ENCODE measurements at places on chromosomes 4 and X. TPM values are rescaled to one million over a fixed set of nuclear protein-coding genes. Genes with fewer than 3 reads are reported as not detected.

- DNase-seq, result no peak
Observed at GRCh38 chrX:11380187-11380844, 87.1 kb downstream of the AMELX start.

GRCh38 chr4:15242021-15242420, 185.8 kb upstream of the C1QTNF7 start:
- no peak for DNase-seq

DNA sequence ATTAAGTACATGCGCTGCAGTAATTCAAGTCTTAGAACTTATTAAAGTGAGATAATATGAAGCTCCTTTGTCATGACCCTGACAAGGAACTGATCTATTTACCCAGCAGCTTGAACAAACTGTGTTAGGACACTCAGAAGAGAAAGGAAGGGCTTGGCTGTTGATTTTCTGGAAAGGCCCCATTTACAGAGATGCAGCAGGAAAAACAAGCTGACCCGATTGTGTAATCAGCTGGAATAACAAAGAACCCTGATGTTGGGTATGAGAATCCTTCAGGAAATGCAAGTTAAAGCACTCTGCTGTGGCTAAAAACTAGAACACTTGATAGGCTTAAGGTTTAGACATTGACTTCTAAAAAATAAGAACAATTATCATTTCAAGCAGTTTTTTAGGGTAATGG, 64.8 kb downstream of the TBC1D9 start:
- DNase-seq, result no peak

GRCh38 chr4:8746523-8747466, 124.8 kb downstream of the HMX1 start:
- no peak for DNase-seq

DNA sequence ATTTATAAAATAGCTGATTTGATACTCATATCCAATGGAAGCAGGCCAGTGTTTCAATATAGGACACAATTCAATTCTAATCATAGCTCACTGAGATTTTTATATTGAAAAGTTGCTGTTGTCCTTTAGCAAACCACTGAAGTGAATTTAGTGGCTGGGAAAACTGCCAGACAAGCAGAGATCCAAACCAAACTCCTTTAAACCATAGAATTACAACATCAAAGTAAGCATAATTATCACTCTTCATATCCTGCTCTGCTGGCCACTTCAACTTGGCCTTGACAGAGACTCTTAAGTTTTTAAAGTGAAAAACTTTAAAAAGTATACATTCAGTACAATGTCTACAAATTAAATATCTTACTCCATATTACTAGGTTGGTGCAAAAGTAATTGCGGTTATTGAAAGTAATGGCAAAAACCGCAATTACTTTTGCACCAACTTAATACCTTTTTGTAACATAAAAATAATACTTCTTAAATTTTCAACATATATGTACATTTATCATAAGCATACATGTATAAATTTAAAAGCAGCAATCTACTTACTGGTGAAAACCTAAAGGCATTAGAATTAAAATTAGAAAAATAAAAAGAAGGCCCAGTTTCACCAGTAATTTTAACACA, 433.0 kb downstream of the PCDH10 start:
- DNase-seq, result no peak

- no peak for DNase-seq
Observed at GRCh38 chr4:34850968-34851367, 1393.3 kb downstream of the ARAP2 start.

DNA sequence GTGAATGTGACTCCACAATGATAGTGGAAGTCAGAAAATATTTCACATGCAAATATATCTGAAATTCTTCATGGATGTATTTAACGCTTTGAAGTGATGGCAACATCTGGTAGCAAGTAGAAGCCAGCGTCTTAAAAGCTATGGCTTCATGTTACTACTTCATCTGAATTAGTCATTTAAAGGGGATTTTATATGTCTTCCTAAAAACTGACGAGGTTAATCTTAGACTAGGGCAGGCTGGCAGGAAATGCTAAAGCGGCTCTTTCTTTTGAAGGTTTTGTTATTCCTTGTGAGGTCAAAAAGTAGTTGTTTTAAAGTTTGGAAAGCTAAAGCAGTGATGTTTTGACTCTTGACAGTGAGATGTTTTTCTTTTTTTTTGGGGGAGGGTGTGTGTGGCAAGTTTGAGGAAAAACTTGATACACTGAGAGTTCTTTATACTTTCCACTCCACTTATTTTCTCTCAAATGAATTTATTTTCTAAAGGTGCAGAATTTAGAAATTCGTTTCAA, 22.6 kb downstream of the PLS3 start:
- DNase-seq, result no peak

DNA sequence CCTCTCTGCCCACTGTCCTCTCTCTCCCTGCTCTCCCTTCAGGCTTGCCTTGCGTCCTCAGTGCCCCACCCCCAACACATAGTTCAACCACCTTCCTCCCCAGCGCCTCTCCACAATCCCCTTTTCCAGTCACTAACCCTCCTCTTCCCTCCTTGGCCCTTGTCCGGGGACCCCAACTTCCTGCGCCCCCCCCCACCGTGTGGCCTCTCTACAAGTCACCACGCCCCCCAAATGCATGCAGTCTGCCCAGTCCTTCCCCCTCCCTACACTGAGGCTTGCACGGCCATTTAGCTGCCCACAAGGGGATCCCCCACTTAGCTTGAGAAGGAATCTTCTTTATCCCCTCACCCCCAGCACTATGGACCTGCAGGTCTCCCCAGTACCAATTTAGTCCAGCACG, 569 bp downstream of the CXCR3 start:
- DNase-seq, result no peak

DNA sequence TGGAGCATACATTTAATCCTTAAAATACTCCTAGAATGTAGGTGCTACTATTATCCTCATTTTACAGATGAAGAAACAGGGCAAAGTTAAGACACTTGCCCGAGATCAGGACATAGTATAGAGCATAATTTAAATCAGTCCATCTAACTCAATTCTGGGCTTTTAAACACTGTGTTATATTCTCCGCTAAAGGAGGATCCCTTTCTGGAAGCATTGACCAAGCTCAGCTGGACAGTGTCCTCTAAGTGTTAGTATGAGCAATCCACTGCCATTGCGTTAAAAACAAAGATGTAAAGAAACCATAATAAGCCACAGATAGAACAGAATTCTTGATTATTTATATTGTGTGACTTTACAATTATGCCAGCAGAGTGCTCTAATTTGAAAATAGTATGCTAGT, 207.0 kb downstream of the ARHGAP24 start:
- DNase-seq, result no peak

DNA sequence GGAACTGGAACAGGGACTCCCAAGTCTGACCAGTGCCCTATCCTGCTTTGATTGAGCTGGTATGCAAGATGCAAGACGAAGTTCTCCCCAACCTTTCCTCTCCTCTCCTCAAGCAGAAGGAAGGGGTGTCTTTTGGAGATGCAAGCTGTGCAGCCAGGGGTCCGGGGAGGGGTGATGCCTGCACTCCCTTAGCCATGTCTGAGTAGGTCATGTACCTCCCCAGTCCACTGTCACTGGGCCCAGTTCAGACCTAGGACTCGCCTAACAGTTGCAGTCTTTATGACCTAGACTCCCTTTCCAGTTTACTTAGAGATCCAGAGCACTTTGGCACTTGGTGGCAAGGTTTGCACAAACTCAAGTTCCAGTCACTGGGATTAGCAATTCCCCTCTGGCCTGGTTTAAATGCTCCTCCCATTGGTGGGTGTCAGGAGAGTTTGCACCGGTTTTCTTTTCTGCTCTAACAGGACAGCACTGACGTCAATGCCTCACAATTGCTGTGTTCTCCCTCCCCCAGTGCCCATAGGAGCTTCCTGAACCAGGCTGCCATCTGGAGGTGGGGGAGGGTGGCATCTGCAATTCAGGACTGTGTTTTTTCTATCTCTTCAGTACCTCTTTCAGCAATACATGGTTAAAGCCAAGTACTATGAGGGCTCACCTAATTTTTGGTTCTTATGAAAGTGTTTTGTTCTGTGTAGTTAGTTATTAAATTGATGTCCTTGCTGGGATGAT, 782.2 kb downstream of the ARAP2 start:
- DNase-seq, result no peak

GRCh38 chr4:159035570-159035969, 67.3 kb upstream of the RAPGEF2 start:
- DNase-seq, result no peak

DNA sequence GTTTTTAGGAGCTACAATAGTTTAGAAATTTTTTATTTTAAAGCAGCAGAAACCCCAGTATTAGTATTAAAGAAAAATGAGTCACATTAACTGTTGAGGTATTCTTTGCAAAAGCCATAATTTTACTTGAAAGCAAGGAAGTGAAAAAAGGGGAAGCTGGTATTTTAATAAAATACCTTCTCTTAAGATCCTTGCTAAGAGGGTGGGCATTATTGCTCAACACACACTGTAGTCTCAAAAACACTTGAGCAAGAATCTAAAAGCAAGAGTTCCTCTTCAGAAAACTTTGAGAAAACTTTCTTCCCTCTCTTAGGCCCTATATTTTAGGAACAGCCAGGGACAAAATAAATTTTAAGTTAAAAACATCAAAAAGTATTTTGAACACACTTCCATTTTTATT, 259.4 kb upstream of the DIAPH2 start:
- no peak for DNase-seq

DNA sequence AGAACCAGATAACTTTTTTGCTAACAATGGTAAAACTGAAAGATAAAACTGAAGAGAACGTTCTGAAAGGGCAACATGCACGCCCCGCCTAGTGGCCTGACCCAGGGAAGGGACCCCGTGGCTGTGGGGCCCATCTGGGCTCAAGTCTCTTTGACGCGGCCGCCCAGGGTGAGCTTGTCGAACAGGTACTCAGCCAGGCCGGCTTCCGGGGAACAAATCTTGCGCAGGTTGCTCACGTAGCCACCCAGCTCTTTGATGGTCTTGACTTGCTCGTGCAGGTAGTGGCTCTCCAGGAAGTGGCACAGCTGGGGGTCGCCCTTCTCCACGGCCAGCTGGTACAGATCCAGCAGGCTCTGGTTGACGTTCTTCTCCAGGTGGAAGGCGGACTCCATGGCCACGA, 579 bp downstream of the FTHL17 start:
- DNase-seq, result no peak

DNA sequence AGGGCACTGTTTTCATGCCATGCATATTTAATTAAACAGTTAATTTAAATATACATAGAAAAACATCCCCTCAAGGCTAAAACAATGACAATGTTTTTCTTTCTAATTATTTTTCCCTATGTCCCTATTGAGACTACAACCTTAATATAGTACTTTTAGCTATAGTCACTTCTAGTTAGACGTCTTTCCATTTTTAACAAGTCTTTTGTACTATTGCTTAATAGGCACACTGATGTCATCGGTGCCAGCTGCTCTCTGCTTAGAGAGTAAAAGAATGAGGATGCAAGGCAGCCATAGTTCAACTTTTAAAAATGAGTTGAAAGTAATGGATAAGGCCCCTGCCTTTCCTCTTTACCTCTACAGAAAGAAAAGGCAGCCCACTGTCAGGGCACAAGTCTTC, 191.1 kb downstream of the KCTD8 start:
- no peak for DNase-seq

DNA sequence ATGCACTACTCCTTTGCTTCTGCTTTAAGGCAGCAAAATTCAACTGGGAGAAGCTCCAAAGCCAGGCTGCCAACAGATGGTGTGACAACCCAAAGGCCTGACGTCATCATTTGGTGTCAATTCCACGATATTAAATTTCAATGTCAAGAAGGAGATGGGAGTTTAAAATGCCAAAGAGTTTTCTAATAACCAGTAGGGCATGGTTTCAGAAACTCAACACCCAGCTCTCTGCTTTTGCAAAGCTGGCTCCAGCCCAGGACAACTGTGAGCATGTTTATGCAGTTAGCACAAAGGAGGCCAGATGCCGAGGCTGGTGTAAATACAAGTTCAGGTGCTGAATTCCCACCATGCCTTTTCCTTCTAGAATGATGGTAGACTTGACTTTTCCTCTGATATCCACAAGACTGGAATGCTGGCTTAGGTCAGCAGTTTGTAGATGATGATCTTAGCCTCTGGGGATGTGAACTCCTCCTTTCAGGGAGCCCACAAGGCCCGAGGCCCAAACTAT, 67.3 kb downstream of the AFAP1 start:
- no peak for DNase-seq

DNA sequence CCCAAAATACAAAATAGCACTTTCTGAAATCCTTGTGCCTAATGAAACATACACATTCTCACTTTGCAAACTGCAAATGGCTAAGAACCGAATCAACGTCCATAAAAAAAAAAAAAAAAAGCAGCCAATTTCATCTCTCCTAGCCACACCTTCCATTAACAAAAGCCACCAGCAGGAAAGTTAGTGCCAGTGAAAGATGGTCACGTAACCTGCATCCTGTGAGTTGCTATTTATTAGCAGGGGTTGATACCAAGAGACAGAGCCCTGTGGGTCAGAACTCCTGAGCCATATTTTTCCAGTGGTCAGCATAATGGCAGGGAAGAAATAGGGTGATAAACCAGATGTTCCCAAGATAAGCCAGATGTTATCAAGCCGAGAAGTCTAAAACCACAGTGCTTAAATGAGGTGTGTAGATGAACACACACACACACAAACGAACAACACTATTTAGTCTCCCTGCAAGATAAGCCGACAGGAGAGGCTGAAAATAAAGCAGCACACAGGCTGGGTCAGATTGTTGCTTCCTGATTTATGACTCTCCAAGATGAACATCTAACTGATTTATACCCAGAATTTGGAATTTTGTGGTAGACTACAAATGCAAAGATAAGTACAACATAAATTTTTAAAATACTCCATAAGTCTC, 11.5 kb downstream of the PPARGC1A start:
- no peak for DNase-seq

DNA sequence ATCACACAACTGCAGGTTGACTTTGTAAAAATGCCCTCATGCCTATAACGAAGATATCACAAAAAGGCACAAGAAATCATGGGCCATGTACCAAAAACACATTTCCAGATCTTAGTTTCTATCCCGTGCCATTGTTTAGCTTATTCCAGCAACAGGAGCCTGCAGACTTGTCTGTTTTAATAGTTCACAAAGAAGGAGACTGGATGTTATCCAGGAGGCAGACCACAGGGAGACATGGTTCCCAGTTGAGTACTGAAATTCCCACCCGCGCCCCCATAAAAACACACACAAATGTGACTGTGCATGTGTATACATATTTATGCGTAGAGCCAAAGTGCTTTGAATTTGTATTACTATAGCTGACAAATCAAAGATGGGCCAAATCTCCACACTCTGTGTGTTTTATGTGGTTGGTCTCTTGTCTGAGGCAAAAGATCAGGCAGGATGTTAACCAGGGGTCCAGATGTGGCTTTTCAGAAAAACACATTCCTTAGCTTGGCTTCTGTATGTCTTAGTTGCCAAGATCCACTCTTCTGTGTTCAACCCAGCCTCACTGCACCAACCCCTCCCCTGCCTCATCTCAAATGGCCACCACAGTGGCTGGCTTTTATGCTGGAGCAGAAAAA, 469.2 kb upstream of the DIPK2B start:
- no peak for DNase-seq

NXF2 gene
- not detected for total RNA-seq

HHIP gene
- total RNA-seq, result not detected

RHOXF2 gene
- total RNA-seq, result not detected

AMBN gene
- not detected for total RNA-seq

CTAG1B gene
- total RNA-seq, result not detected

SLC10A3 gene
- total RNA-seq, result 22.3 TPM

ARHGAP36 gene
- total RNA-seq, result not detected

DGKK gene
- total RNA-seq, result not detected

ATP8A1 gene
- total RNA-seq, result 134 TPM

MID1 gene
- total RNA-seq, result not detected

AFM gene
- total RNA-seq, result not detected

NR0B1 gene
- not detected for total RNA-seq

RAB33A gene
- 9.7 TPM for total RNA-seq

INTS12 gene
- 23.9 TPM for total RNA-seq

TLL1 gene
- not detected for total RNA-seq

GYPB gene
- total RNA-seq, result not detected

RADX gene
- total RNA-seq, result 9.1 TPM

SLC6A14 gene
- total RNA-seq, result not detected

POLA1 gene
- 3.8 TPM for total RNA-seq

Measured in CD8-positive, alpha-beta T cell (primary cell).